Right kidney (tissue), 9 donors: ENCODE measurements at places on chromosomes 12 and 14.

DNA sequence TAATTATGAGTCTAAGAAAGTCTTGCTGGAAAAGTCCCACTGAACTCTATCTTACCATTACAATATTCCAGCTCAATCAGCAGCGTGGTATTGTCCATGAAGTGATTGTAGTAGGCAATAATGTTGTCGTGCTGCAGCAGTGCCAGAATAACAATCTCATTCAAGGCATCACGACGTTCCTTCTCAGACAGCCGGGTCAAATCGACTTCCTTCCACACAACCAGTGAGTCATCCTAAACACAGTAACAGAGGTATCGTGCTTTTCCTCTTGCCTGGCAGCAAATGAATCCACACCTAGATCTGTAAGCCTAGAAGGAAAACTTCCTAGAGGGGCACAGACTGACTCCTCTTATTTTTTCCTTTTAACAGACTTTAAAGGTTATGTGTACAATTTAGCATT is 2.9 kb downstream of the NEK9 start:
- no peak for DNase-seq

- DNase-seq: no peak
Observed at GRCh38 chr12:58378028-58378427, 436.7 kb downstream of the ATP23 start.

DNA sequence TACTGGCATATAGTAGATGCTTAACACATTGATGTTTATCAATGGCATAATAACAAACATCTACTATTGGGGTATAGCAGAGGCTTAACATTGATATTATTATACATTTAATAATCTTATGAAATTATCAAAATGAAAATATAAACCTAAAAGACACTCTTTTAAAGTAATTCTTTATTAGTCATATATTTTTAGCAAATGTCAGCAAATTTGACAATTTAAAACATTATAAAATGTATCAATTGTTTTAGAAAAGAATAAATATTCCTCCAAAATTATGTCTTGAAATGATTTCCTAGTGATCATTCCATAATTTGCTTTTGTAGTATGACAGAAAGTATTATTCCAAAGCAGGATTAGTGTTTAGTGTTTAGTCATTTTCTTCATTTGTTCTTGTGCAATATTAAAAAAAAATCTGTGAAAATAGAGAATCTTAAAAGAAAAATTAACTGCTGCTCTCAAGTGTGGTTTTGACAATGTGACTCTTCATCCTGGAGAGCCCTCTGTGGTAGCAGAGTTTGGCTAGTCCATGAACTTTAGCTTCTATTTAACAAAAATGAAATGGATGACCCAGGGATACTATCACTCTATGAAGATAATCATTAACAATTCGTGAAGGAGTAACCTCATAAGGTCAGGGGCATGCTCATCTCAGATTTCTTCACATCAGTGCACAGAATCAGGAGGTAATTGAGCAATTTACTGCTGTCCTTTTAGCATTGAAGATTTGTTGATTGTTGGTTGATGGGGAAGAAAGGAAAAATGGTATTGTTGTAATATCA is 1018.5 kb downstream of the LRFN5 start:
- no peak for DNase-seq

- no peak for DNase-seq
Observed at GRCh38 chr14:45253754-45254310, 830 bp upstream of the MIS18BP1 start.

DNA sequence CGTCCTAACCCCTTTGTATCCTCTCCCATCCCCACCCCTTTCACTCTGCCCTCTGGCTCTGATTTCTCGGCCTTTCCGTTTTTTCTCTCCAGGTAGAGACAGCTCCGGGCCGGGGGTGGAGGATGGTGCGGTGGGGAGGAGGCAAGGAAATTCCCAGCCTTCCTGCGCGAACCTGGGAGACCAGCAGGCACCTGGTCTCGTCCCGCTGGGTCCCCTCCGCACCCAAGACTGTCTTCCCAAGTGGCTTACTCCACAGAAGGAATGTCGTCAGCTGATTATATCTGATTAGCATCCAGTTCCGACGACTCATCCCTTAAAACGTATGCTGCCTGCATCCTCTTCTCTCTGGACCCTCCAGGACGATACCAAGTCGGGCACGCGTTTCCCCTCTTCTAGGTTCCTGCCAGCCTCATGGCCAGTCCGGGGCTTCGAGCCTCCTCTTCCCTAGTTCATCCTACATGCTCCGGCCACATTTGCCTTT is 42.2 kb upstream of the CAPRIN2 start:
- peak; percentile 55 for DNase-seq

DNA sequence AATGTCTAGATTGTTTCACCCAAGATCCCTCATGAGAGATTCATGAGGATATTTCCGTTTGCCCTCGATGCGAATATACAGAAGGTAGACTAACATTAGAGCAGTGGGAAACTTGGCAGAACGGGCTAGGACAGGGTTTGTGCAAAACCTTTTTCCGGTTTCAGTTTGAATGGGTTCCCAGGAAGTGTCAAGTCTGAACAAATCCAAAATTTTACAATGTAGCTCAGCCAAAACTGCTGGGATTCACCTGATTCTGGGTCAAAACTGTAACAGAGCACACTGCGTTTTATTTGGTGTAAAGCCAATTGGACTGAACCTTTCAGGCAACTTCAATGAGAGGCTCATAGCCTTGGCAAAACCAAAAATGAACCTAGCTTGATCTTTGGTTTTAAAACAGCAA is 337.8 kb upstream of the DIO2 start:
- no peak for DNase-seq

DNA sequence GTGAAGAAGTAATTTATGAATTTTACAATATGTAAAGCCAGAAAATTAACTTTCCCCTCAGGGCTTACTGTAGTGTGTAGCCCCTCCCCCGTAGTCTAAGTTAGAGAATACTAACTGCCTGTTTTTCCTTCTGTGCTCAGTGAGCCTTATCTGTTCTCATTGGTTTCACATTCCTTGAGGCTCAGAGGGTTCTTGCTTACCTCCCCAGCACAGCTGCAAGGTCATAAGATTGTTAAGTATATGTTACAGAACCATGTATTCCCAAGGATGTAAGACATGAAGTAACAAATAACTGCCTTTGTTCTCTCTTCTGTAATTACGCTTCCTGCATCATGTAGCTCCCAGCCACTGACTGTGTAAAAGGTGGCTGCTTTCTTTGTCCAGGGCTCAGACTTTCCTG is 1351.1 kb downstream of the TMEM121 start:
- DNase-seq: no peak

DNA sequence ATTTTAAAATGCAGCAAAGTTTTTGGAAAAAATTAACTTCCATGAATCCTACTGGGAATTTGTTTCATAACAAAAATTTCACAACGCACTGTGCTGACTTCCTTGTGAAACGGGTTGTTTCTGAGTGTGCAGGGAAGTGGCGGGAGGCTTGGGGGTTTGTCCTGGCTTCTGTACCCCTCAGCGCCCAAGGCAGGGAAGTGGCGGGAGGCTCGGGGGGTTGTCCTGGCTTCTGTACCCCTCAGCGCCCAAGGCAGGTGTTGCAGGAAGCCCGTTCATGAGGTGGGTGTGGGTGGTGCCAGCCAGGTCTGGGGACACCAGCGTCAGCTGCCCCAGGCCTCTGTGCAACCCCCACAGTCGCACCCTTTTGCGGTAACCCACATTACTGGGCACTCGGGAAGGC is 25.1 kb downstream of the ADGRD1 start:
- DNase-seq: no peak

DNA sequence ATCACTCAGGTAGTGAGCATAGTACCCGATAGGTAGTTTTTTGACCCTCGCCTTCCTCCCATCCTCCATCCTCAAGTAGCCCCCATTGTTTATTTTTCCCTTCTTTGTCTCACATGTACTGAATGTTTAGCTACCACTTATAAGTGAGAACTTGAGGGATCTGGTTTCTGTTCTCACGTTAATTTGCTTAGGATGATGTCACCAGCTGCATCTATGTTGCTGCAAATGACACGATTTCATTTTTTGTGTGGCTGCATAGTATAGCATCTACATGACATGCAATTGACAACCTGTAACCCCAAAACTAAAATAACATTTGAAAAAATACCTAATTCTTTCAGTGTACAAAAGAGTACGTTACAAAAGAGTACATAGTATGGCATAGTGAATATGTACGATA is 254.0 kb upstream of the NOVA1 start:
- no peak for DNase-seq

DNA sequence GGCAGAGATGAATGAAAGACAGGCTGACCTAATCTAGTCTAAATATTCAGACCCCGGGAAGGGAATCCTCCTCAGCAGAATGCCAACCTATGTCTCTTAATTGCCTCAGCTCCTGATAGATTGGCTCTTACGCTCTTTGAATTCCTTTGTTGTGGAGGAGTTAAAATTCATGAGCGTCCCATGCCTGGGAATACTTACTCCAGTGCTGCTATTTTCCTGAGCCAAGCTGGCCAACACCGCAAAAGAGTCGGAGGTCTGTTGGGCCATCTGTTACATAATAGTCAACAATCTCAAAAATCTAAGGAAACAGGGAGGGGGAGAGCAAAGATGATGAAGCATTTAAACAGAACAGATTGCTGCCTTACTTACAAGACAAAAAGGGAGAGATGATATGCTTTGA is 182.8 kb downstream of the ASCL1 start:
- DNase-seq: no peak

- peak; percentile 17 for DNase-seq
Observed at GRCh38 chr12:130254461-130255276, 83.0 kb upstream of the PIWIL1 start.

DNA sequence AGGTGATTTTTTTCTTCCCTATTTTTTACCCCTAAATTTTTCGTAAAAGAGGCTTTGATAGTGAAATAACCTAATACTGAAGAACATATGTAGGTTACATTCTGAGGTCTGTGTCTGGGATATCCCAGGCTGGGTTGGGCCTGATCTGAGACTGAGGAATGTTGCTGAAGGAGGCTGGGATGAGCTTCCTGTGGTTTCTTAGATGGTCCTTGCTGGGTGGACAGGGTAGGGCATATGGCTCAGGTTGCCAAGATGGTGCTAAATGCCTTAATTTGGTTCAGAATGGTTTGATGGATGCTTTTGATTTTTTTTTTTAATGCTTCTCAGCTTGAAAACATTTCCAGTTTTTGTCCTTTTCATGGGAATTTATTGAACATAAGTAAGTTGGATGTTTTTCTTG is 124.6 kb upstream of the PMCH start:
- no peak for DNase-seq
